Natural killer cell treated with Interleukin-12 subunit alpha and Interleukin-12 subunit beta and Interleukin-15 and Interleukin-18, amount 100 ng/mL, for 72 hours (primary cell): ENCODE measurements at places on chromosomes 12 and 14. TPM values are rescaled to one million over a fixed set of nuclear protein-coding genes. Genes with fewer than 3 reads are reported as not detected.

ADAM21 gene
- total RNA-seq: 0.10 TPM

DCP1B gene
- 11.3 TPM for total RNA-seq

PIWIL1 gene
- not detected for total RNA-seq

CCDC196 gene
- total RNA-seq: not detected
